ENCODE measurements at places on chromosomes 12 and 14.
A peak's percentile ranks its signal among the peaks of the same experiment; 100 is the strongest.

DNA sequence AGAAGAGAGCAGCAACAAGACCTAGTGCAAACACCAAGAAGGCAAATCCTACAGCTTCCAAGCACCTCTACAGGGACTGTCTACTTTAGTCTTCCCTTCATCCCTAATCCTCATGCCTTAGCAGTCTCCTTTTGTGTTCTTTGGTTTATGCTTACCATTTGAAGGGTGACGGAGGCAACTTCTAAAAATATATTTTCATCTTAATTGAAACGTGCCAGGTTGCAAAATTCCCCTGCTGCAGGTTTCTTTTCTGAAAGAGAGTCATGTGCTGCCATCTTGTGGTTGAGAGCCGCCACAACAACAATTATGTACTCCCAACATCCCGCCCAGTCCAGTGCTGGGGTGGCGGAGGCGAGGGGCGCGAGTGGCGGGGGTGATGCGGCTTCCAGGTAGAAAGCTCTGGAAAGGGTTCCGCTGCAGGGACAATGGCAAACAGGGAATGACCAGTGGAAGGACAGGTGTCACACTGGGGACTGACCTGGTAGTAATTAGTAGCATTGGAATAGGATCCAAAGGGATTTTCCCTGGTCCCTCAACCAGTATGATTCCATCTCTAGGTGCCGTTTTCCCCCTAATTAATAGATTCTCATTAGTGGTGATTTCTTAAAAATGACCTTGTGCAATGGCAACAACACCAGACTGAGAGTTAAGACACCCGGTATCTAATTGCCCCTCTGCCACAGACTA is 80.3 kb upstream of the GNG2 start:
- no peak for DNase-seq

DNA sequence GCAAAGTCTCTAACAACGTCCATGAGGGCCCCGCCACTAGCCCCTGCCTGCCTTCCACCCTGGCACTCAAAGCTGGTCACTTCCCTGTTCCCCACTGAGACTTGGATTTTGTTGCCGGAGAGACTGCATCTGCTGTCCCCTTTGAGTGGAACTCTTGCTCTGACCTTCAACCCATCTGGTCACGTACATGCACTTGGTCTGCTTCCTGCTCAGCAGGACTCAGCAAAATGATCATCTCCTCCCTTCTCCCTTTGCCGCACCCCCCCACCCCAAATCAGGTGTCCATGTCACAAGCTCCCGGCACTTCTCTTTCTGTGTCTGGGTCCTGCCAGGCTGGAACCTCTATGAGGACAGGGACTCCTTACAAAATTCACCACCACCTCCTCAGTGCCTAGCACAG is 180.9 kb downstream of the CHST11 start:
- no peak for DNase-seq

GRCh38 chr12:70989232-70989631 is 68.7 kb upstream of the PTPRR start:
- no peak for DNase-seq

- DNase-seq = no peak
Measured at GRCh38 chr14:52259434-52259833, 8.1 kb upstream of the PTGDR start.

DNA sequence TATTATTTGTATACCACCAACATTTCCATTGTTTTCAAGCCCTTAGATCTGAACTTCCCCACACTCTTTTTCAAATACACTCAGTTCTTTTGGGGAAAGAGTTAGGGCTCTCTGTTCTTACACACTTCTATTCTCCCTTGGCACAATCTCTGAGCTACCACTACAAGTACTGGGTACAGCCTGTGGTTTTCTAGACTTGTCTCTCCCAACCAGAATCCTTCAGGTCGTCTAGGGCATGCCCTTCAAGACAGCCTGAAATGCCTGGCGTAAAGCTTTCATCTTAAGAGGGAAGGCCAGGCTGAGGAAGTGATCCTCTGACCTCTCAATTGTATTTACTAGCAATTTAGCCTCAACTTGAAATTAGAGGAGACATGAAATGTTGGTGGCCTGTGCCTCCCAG is 1442.0 kb downstream of the AACS start:
- no peak for DNase-seq

DNA sequence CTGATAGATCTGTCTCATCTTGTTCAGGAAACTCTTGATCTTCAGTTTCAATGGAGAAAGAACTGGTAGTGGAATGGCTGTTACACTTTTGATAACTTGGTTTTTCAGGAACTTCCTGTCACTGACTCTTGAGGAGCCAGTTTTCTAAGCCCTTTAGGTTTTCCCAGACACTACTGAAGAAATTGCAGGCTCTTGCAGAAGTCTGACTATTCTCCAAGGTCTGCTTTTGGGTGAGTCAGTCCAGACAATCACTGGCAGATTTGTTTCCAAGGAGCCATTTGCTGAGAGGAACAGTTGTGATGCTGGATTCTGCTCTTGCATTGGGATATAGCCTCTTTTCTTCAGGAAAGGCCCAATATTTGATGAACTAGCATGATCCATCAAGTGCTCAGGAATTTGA is 468.0 kb downstream of the FUT8 start:
- no peak for DNase-seq

- no peak for DNase-seq
Measured at GRCh38 chr14:66645716-66646115, 137.8 kb downstream of the GPHN start.

- no peak for DNase-seq
Measured at GRCh38 chr12:80763874-80764273, 47.2 kb downstream of the MYF5 start.

DNA sequence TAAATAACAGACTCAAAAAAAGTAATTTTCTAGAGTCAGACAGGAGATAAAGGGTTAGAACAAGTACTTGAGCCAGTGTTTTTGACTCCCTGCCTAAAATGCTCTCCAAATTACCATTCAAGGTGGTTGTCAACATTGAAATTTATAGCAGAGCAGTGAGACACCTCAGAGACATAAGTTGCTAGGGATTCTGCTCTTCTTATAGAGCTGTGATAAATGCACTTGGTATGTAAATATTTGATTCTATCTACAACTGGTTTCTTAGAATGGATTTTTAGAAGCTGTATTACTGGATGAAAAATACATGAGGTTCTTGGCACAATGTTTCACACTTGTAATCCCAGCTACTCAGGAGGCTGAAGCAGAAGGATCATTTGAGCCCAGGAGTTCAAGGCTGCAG is 83.9 kb upstream of the OSBPL8 start:
- no peak for DNase-seq

- DNase-seq = no peak
Measured at GRCh38 chr12:112303004-112303403, 79.2 kb downstream of the HECTD4 start.

- DNase-seq = no peak
Measured at GRCh38 chr14:98233656-98234055, 1038.3 kb downstream of the BCL11B start.

DNA sequence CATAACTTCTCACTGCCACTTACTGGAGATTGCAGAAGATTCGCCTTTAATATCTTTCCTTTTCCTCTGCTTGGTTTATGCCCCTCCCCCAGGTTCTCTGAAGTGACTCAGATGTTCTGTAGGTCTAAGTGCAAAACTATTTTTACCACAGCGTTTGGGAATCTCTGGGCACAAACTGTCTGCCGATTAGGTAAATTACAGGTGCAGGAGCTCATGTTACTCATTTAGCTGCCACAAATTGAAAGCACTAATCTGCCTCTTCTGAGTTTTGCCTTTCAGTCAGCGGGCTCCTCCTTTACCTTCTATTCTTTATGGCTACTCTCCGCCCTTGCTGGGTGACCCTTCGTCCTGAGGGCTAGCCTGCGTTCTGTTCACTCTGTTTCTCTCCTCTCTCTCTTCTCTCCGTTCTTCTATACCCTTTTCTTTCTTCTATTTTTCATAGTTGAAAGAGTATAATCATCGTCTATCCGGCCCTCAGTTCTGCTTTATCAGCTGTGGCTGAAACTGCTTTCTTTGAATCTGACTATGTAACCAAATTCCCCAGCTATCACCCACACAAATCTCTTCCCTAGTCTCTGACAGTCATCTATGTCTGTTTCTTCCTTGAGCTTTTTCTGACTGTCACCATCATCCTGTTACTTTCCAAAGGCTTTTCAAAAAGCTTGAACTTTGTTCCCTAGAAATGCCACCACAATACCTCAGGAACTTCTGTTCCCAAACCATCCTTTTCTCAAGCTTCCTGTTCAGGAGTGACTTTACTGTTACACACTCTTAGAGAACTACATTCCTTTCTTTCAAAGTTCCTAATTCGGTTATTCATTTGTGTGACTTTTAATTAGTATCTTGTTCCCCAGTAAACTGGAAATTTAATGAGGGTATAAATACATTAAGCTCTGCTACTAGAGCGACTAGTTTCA is 4.3 kb upstream of the MYF6 start:
- peak; percentile 9 for DNase-seq

GRCh38 chr12:94421868-94422740 is 37.6 kb downstream of the CEP83 start:
- no peak for DNase-seq

GRCh38 chr12:113403435-113404415 is at the start of gene SDS:
TSS of gene SDS (minus strand) at chr12:113403887. CDS start at chr12:113399708, 4,179 bp downstream.
- no peak for DNase-seq

GRCh38 chr12:86914721-86915120 is 658.5 kb upstream of the MGAT4C start:
- DNase-seq = no peak

DNA sequence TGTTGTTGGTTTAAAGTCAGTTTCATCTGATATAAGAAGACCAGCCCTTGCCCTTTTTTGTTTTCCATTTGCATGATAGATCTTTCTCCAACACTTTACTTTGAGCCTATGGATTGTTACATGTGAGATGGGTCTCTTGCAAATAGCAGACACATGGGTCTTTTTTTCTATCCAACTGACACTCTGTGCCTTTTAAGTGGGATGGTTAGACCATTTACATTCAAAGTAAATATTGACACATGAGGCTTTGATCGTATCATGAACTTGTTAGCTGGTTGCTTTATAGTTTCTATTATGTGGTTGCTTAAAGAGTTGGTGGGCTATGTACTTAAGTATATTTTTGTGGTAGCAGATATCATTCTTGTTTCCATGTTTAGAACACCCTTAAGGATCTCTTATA is 213.4 kb upstream of the G2E3 start:
- DNase-seq = no peak

DNA sequence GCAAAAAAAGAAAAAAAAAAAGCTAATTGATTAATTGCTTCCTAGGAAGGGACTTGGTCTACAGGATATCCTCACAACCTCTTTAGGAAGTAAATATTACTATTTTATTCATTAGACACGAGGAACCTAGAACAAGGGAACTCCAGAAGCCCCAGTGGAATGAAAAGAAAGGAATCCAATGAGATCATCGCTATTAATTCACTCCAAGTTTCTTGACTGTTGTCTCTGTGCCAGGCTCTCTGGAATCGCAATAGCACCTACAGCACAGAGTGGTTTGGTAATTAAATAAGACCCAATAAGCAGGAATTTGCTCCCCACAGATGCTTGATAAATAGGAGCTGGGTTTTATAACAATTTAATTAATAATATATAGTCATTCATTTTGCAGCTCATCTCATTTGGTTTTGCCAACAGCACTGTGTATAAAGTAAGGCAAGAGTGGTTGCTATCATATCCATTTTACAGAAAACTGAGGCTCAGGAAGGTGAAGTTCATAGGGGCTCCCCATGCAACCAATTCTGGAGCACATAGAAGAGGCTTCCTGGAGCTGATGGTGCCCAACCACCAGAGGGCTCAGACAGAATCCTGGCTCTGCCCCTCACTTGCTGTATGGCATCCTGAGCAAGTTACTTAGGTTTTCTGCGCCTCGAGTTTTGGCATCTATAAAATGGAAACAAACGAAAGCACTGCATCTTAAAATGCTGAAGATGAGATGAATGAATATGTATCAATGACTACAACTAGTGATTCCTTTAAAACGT is 420.2 kb downstream of the MED13L start:
- no peak for DNase-seq

DNA sequence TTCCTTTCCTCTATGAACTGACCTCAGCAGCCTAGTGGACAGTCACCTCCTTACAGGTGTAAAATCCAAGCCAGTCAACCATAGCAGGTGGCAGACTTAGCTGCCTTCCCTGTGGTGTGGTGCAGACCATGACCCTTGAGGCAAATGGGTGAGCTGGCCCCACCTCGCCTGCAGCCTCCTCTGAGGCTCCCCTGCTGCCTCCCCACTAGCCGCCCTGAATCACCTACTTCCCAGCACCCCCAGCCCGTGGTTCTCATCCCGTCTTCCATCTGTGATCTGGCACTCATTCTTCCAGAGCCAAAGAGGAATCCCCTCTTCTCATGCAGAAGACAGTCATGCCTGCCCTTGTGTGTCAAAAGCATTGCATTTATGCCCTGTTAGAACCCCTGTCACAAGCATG is 34.4 kb upstream of the TSPAN9 start:
- no peak for DNase-seq

- DNase-seq = no peak
Measured at GRCh38 chr14:37994846-37995372, 212.8 kb upstream of the SSTR1 start.

DNA sequence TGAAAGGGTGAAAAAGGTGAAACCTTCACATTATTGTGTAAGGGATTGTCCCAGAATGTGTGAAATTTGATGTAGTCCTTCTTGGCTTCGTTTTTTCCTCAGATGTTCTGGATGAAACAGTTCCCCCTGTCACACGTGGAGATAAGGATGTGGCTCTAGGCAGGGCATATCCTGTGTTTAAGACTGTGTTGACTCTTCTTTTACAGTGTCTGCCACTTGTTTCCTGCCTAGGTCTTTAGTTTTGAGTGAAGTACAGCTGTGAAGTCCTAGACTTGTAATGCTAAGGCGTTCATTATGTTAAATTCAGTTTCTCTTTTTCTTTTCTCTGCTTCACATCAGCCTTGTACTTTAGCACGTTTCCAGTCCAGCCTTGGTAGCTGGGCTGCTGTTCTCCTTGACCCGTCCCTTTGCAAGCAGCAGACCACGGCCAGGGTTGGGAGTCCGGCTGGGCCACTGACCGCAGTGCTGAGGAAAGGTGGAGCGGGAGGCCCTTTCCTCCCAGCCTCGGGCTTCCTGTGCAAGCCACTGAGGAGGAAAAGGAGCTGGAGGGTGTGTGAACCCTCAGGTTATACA is 59.1 kb downstream of the RASSF3 start:
- no peak for DNase-seq

GRCh38 chr14:95664066-95664465 is 22.2 kb upstream of the TCL1B start:
- no peak for DNase-seq

- no peak for DNase-seq
Measured at GRCh38 chr12:48442179-48442847, 30.0 kb upstream of the ANP32D start.

DNA sequence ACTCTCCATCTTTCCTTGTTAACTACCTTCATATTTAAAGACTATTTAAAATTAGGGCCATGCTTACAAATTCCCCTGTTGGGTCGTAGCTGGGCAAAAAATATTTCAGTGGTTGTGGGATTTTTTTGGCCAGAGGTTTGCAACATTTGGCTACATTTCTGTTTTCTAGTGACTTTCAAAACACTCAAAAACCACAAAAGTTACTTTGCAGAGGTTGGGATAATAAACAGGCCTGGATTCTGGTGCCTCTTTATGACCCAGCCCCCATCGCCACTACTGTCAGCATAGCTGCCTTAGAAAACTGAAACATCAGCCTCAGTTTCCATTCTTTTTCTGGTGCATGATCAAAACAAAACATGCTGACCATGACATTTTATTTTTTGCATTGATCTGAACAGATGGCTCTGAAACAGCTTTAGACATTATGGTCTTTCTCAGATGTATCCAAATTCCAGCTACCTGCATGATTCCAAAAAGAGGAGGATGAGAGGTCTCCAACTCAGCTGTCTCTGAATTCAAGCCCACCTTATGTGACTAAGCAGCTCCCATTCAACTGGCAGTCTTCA is 5.2 kb downstream of the DPF3 start:
- no peak for DNase-seq

GRCh38 chr14:60125918-60126317 is 34.2 kb downstream of the PCNX4 start:
- DNase-seq = no peak

GRCh38 chr14:95472819-95473251 is 43.6 kb downstream of the SYNE3 start:
- no peak for DNase-seq
